ENCODE measurements at places on chromosomes 16 and 17.

DNA sequence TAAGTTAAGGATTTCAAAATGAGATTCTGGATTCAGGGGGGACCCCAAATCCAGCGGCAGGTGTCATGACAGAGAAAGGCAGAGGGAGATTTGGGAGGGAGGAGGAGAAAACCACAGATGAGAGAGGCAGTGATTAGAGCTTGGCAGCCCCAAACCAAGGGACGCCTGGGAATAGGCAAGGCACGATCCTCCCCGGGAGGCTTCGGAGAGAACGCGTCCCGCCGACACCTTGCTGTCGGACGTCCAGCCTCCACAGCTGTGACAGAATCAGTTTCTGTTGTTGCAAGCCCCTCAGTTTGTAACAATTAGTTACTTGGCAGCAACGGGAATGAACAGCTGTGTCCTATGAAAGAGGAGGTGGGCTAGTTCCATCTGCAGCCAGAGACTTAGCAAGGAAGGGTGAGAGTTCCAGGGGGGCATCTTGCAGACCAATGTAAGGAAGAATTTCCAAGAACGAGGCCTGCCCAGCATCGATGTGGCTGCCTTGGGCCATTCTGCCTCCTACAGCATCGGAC, 110.7 kb upstream of the SDK2 start:
- no peak for DNase-seq

- DNase-seq, result no peak
Observed at GRCh38 chr16:8278031-8278580, 312.2 kb downstream of the TMEM114 start.

DNA sequence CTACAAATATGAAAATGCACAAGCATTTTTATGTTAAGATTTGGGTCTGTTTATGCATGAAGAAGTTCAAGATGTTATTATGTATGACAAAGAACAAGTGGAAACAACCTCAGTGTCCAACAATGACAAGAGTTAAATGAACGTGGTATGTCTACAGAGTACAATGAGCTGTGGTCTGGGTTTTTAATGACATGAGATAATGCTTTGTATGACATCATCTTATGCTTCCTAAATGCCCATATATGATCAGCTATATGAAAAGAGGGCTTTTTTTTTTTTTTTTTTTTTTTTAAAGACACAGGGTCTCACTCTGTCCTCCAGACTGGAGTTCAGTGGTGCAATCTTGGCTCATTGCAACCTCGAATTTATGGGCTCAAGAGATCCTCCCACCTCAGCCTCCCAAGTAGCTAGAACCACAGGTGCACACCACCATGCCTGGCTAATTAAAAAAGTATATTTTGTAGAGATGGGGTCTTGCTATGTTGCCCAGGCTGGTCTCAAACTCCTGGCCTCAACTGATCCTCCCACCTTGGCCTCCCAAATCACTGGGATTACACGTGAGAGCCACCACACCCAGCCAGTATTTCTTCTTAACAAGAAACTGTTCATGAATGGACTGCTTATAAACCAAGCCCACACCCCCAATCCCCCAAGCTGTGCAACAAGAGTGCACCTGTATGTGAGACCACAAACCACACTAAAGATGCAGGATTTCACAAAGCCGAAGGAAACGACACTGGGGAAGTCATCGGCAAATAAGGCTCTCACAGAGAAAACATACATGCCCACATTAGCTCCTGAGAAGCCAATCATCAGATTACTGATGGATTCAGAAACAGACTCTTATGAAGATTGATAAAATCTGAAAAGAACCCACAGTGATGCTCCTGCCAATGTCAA, 114.5 kb downstream of the CPPED1 start:
- DNase-seq, result no peak

GRCh38 chr16:86653285-86654006, 75.1 kb downstream of the FOXL1 start:
- no peak for DNase-seq

- DNase-seq, result no peak
Observed at GRCh38 chr17:82242698-82242976, 13.8 kb downstream of the SLC16A3 start.

DNA sequence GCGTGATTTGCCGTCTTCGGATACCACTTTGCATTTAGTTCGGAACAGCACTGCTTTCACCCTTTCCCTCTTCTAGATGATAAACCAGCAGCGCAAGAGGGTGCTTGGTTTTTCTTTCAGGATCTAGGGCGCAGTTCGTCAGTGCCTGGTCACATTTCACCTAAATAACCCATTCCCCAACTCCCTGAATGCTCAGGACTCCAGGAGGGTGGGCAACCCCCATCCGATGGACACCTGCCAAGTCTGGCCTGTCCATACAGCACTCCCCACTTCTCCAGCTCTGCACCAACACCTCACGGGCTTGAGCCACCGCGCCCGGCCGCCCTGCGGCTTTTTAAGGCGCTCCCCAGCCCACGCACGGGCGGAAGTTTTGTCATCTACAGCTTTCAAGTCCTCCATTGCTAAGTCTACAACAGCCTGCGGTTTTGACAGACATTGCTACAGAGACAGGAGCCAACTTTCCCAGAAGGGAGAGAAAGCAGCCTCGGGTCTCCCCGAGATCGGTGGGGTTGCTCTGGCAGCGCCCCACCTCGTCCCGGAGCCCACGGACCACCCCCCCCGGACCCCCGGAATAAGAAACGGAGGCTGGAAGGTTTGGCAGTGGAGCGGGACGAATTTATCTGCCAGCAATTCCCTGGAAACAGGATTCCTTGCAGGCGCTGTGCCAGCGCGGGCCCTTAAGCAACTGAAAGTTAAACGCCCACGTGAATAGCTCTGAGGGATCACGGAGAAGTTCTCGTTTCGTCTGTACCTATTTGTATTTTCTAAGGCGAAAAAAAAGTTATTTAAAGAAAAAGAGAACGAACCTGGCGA, 38.6 kb upstream of the SLFN13 start:
- peak; percentile 9 for DNase-seq
